ENCODE measurements at places on chromosomes 4 and X. TPM values are rescaled to one million over a fixed set of nuclear protein-coding genes. Genes with fewer than 3 reads are reported as not detected.

TMSB15A gene
- not detected for total RNA-seq

NHS gene
- total RNA-seq = 10.5 TPM

- DNase-seq = no peak
These were observed 211.5 kb upstream of the MID1 start for GRCh38 chrX:10831716-10832502.

DNA sequence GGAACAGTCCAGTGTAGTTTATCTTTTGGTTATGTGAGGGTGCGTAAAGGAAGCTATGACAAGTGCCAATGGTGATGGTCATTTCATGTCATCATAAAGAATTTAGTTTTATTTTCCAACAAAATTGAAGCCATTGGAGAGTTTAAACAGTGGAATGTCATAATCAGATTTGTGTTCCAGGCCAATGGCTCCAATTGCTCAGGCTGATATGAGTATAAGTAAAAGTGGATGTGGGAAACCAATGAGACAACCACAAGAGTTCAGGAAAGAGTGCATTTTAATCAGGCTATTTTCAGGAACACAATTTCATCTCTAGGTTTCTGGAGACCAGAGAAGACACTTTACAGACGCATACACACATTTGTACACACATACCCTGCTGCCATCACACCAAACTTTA, 20.7 kb downstream of the SPANXC start:
- DNase-seq = no peak

GRCh38 chr4:152696764-152697261, 17.0 kb upstream of the TMEM154 start:
- DNase-seq = no peak

- no peak for DNase-seq
These were observed 58.4 kb upstream of the STS start for GRCh38 chrX:7088968-7089615.

Data from uterus (tissue), 4 donors.